ENCODE measurements at places on chromosomes 16 and 17.
A peak's percentile ranks its signal among the peaks of the same experiment; 100 is the strongest.

- no peak for DNase-seq
Measured at GRCh38 chr16:71896764-71897368, 1.5 kb downstream of the IST1 start.

DNA sequence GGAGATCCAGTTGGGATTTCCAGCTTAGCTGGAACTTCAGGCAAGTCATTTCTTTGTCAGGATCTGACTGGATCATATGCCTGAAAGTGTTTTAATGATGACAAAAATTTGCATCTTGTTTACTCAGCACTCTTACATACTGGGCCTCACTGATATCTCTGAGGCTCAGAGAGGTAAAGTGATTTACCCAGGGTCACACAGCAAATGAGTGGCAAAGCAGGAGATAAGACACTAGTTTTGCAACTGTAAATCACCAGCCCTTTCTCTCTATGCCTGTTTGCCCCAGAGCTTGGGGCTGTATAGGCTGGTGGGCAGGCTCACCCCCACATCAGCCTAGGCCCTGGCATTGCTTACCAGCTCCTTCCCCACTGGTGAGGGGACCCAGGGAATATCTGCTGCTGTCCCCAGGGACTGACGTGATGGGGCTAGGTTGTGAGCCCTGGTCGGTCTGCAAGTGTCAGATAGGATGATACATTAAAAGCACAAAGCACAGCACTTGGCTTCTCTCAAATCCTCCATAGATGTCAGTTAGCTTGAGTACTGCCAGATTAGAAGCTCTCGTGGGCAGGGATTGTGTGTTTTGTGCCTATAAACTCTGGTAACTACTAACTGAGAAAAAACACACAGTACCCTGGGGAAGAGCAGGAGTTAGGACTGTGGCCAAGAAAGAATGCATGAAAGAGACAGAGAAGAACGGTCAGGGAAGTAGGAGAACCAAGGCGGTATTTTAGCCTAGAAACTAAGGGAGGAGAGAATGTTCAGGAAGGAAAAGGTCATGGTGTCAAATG lies 165.4 kb downstream of the COPRS start:
- no peak for DNase-seq

- DNase-seq, result no peak
Measured at GRCh38 chr17:46813920-46814319, 4.6 kb downstream of the WNT3 start.

- DNase-seq, result peak; percentile 34
Measured at GRCh38 chr16:20901436-20902112, 1.0 kb downstream of the LYRM1 start.

DNA sequence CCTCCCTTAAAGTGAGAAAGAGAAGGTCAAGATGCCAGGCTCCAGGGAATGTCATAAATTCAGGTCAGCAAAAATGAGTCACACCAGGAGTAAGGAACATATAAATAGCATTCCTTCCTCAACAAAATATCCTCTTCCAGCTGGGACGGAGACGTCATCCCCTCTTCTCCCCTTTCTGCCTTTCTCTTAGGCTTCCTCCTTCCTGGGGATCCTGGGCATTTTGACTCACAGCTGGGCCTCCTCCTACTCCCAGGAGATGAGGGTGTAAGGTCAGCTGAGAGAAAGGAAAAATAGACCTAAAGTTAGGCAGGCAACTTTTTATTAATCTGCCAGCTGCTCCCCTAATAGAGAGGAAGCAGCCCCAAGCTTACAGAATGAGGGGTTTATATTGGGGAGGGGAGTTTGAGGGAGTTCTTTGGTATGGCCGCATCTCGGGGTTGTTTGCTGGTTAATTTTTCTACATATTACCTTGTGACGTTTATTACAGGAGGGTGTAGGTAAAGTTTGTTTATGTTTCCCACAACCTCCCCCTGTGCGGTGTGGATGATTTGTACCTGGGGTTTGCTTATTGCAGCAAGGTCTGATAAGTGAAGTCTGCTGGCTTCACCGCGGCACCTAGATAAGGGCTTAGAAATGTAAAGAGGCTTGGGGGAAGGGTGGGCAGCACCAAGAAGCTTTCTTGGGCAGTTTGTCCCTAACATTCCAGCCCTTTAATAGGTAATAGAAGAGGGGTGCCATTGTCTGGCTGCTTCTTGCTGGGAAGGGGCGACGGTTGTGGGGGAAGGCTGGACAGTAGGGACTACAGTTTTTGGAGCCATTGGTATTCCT lies 7.1 kb upstream of the ZNF747 start:
- no peak for DNase-seq

- no peak for DNase-seq
Measured at GRCh38 chr16:20871258-20871657, 28.9 kb downstream of the DCUN1D3 start.

DNA sequence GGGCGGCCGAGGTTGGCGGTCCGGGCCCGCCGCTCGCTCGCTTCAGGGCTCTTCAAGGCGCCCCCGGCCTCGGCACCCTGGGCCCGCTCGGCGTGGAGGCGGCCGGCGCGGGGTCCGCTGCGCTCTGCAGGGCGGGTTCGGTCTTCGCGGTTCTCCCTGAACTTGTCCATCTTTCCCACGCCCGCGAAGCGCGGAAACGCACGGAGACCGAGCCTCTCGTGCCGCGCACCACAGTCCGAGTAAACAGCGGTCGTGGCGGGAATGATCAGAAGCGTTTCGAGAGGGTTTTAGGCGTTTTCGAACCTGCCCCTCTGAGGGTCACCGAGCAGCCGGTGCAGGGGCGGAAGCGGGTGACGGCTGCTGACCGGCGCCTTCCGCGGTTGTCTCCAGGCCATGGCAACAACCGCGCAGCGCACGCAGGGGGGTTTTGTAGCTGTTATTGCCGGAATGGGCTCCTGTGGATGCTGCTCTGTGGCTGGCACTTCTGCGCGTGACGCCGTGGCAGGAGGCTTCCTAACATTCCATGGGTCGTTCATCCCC lies 414 bp downstream of the NARF start:
- no peak for DNase-seq

DNA sequence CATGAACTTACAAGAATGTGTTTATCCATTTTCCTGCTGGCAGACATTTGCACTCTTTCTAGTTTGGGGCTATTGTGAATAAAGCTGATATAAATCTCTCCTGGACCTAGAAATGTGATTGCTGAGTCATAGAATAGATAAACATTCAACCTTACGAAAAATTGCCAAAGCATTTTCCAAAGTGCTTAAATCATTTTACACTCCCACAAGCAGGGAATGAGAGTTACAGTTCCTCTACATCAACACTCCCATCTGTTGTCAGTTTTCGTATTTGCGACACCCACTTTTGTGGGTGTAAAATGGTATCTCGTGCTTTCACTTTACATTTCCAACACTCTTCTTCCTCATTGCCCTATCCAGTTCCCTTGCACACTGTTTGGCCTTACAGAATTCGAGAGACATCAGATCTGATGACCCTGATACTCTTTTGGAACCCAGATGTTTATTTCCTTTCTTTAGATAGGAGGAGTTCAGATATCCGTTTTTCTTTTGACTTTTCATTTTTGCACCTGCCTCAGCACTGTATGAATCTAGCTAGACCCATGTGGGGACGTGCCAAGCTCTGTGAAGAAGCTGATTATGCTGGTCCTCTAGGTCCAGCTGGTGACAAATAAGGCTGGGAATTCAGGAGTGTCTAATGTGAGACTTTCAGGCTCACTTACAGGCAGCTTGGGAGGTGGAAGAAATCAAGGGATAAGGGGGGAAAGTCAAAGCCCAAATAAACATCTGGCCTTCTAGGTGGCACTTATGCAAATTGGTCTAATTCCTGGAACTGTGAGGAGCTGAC lies 14.0 kb downstream of the SOX9 start:
- no peak for DNase-seq

DNA sequence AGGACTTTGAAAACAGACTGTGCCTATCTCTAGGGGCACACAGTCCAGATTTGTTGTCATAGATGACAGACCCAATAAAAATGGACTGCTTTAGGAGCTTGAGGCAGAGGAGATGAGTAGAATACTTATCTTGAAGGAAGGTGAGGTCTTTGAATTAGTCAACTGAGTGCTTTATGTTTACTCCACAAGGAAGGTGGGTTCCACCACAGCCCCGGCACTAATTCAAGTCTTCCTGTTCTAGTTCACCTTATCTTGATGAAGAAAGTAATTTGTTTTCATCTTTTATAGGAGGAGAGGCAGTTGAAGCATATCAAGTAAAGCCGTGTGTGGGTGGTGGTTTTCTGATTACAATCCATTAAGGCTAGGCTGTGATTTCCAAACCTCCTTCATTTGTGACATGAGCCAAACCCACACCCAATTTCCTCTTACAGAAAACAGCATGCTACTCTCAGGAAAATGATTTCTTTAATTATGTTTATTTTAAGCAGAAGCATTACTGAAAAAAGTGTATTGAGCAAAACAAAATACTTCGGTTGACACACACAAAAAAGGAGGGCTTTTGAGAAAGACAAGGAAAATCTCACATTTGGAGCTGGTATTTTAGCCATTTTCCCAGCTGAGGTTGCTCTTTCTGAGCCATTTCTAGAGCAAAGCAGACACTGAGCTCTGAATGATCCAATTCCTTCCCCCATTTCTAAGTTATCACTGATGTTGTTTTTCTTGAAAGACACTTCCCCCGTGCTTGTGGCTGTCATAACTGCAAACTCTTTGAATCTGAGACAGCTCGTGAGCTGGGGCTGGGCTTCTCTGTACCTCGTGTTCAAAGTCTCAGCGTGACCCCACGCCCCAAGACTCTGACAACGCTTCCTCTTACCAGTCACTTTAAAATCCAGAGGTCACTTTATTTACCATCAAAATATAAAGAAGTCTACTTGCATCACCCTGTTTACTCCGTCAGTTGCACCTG lies 35.4 kb downstream of the CDRT15 start:
- peak; percentile 87 for DNase-seq

GRCh38 chr17:67902511-67903231 lies 77.4 kb downstream of the BPTF start:
- no peak for DNase-seq

DNA sequence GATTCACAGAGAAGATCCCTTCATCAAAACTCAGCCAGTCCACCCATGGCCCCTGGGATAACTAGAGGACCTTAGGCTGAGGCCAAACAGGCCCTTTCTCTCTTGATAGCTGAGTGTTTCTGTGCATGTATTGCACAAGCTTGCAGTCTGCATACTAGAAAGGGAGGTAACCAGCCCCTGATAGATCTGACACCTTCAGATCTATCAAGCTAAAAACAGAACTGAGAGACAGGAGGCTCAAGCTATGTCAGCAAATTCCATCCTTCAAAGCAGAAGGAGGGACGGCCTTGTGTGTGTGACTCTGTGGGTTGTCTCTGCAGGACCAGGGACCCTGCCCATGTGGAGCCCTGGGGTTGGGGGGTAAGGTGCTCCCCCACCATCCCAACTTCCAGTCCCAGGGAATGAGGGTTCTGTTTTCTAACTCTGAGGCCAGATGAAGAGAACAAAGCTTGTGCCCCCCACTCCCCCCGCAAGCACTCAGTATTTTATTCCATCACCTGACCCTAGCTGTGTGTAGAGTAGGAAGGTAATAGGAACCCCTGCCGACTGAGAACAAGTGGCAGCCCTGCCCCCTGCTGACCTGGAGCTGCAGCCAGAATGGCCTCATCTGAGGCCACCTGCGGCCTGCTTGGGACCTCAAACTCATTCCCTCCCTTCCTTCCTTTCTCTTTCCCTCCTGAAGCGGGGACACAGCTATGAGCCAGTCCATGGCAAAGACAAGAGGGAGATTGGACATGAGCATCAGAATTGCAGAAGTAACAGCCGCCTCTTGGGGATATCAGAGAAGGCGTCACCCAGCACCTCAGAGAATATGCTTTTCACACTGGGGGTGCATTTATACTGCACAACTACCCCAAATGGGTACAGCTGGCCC lies 63.8 kb downstream of the SMPD3 start:
- DNase-seq, result no peak

- no peak for DNase-seq
Measured at GRCh38 chr16:70429888-70430666, 8.8 kb downstream of the ST3GAL2 start.

DNA sequence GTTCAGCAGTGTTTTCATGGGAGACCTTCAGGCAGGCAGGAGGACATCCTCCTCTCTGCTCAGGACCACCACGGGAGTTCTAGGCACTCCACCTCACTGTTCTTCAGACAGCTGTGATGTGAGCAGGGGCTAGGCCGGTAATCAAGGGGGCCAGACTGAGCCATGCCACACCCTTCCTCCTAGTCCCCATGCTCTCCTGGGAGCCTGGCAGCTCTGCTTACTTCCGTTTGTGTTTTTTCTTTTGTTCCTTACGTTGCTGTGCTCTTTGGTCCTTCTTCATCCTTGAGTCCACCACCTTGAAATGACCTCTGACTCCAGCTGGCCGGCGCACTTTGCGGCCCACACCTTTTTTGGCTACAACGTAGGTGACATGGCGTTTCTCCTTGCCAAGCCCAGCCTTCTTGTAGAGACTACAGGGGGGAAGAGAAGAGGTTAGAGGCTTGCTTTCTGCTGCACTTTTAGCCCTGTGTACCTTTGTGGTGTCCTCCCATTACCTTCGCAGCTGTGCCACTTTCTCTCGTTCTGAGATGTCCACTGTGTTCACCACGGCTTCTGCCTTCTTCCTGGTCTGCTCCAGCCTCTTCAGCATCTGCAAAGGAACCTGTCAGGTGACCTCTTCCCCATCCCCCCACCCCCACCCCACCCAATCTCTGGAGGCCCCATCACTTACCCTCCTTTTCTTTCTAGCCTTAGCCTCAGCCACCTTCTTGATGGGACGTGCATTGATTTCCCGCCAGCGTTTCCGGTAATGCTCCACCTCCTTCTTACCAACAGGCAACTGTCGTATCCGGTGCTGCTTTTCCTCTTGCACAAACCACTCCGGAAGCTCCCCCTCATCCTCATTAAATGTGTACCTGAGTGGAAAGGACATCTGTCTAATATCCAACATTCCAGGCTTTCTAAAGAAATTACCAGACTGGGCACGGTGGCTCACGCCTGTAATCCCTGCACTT lies 7.4 kb upstream of the PSMC5 start:
- DNase-seq, result no peak

GRCh38 chr17:38980490-38981217 lies 13.5 kb upstream of the FBXO47 start:
- no peak for DNase-seq
